ENCODE measurements at places on chromosomes 12 and 14.

- no peak for DNase-seq
Measured at GRCh38 chr14:62097824-62098223, 335.6 kb downstream of the SNAPC1 start.

DNA sequence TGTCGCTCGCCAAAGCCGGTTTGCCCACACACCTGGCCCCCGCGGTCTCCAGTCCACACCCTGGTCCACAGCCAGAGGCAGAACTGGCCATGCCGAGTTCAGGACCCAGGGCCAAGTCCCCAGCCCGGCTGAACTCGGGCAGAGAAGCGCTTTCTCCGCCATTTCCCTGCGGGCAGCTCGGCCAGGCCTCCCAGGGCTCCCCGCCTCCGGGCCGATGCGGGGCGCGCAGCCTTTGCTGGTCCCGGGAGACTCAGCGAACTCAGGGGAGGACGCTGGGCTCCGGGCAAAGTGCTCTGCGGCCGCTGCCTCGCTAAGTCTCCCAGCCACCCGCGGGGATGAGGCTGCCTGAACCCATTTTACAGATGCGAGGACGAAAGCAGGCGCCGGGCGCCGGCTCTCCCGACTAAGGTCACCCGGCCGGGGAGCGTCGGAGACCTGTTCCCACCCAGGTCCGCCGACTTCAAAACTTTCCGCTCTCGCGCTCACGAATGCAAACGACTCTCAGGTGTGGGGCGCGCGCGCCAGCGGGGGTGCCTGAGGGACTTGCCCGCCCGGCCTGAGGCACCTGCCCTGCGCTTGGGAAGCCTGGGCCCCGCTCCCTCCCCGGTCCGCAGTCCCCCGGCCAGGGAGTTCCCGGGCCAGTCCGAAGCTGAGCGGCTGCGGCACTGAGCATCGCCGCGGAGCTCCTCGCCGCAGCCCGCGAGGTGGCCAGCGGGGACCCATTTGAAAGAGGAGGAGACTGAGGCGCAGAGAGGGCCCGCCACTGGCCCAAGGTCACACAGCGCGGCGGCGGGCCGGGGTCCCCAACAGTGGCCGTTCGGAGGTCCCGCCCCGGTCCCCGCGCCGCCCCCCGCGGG, 627 bp downstream of the TESC start:
- no peak for DNase-seq

GRCh38 chr12:48940181-48940580, 14.9 kb upstream of the FKBP11 start:
- DNase-seq, result no peak

GRCh38 chr12:93042283-93042682, 113.2 kb upstream of the EEA1 start:
- no peak for DNase-seq

GRCh38 chr12:43551971-43552559, at the start of gene ADAMTS20:
Gene ADAMTS20, minus strand, starts transcription at chr12:43552203. Its CDS starts 282 bp downstream, at chr12:43551921.
- no peak for DNase-seq

- peak; percentile 30 for DNase-seq
Measured at GRCh38 chr12:122051231-122051876, 27.2 kb upstream of the MLXIP start.

- no peak for DNase-seq
Measured at GRCh38 chr12:55467836-55468235, 2.1 kb downstream of the OR6C70 start.

- DNase-seq, result no peak
Measured at GRCh38 chr12:28893856-28894255, 255.2 kb upstream of the FAR2 start.

- no peak for DNase-seq
Measured at GRCh38 chr14:65095633-65096205, 6.6 kb downstream of the MAX start.

DNA sequence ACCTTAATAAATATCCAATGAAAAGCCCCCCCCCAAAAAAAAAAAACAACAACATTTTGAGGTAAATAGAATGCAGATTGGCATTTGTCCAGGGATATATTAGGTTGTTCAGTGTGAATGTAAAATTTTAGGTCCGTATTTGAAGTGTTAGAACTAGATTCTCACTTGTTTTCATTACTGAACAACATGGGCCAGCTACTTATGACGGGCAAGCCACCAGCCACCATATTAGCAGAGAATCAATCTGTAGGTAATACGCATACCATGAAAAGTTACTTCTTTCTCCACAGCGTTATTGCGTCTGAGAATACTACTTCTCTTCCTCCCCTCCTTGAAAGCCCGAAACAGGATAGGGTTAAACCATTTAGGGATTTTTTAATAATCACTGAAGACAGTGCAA, 5.4 kb downstream of the FLRT2 start:
- DNase-seq, result no peak

DNA sequence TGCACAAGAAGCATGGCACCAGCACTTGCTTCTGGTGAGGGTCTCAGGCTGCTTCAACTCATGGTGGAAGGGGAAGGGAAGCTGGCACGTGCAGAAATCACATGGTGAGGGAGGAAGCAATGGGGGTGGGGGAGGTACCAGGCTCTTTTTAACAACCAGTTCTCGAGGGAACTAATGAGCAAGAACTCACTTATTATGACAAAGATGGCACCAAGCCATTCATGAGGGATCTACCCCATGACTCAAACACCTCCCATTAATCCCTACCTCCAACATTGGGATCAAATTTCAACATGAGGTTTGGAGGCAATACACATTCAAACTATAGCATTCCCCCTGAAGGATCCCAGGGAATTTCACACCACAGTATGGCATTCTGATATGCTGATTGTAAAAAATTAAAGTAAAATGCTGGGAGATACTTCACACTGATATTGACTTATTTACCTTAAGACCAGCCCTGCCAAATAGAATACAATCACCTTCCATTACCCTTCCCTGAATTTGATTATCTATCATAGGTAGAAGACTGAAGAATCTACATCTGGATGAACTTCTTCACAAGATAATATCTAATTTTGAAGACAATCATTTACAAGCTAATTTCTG, 201.7 kb upstream of the PLXNC1 start:
- DNase-seq, result peak; percentile 41

GRCh38 chr12:131862994-131863710, 31.3 kb upstream of the ULK1 start:
- DNase-seq, result no peak

- DNase-seq, result no peak
Measured at GRCh38 chr14:104974665-104975390, 3.3 kb downstream of the AHNAK2 start.

DNA sequence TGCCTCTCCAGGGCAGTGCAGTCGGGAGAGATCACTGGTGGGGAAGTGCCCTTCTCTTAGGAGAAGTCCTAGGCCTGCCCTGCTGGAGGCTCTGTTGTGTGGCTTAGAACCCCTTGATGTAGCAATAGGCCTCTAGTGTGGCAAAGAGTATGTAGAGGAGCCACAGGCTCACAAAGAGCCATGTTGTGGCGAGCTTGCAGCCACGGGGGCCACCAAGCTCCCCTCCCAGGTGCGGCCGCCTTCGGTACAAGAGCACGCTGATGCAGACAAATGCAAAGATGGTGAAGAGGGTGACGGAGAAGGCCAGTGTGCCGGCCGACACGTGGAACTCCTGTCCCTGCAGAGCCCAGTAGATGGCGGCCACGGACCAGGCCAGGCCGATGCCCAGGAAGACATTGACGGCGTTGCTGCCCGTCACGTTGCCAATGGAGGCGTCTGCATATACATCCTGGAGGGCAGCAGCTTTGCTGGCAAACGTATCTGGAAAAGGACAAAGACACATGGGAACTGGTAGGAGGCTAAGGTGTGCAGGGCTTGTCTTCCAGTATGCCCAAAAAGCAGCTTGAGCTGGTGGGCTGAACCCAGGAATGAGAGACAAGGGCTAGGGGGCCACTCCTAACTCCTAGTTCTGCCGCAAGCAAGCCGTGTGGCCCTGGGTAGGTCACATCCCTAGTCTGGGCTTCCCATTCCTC, 142.8 kb downstream of the SLC8A3 start:
- no peak for DNase-seq

DNA sequence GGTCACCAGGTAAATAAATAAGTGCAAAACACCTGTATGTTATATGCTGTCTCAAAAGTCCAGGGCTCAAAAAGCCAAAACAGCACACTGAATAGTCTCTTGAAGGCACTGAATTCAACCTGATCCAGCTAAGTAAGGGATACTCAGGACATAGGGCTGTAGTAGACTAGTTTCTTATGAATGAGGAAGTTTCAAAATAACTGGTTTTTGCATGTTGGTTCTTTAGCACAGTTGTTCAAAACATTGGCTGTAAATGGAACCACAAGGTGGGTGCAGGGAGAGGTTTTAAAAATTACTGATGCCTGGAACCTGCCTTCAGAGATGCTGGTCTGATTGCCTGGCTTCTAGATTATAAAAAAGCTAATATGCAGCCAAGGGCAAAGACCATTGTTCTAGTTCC, 34.1 kb downstream of the NDUFA12 start:
- DNase-seq, result no peak

- peak; percentile 29 for DNase-seq
Measured at GRCh38 chr12:59164991-59165718, 244.9 kb upstream of the LRIG3 start.

GRCh38 chr12:113010701-113011100, 32.4 kb downstream of the OAS2 start:
- DNase-seq, result no peak

DNA sequence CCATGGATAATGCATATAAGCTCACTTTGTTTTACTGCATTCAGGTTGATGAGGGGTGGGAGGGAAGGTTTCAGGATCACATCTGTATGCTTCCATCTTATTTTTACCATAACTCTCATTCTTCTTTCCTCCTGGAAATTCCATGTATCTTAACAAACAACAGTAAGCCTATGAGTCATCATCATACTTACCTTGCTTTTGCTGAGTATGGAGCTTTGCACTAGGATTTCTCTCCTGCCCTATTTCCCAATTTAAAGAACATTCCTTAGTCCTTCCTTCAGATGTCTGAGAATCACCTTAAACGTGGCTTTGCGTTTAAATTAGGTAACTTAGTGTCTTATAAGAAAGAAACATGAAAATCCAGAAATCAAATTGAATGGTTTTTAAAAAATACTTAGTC, 1.6 kb upstream of the CLEC14A start:
- no peak for DNase-seq

- no peak for DNase-seq
Measured at GRCh38 chr12:85309125-85309566, 29.1 kb downstream of the ALX1 start.

DNA sequence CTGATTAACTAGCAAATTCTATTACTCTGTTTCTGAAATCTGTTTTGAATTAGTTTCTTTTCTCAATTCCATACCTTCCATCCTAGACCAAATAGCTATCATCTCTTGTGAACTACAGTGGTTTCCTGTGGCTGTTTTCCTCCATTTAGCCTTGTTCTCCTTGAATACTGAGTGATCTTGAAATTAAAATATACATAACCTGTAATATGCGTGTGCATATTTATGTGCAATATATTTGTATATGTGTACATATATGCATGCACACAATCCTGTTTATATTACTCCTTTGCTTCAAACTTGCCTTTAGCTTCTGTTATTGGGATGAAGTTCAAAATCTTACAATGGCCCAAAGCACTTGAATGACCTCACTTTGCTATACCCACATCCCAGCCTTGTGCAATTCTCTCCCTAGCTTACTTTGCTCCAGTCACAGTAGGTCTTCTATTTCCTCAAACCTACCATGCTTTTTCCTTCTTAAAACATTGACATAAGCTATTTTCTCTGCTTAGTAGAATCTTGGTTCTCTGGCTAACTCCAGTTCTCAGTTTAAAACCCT, 99.5 kb downstream of the OTOGL start:
- DNase-seq, result no peak

DNA sequence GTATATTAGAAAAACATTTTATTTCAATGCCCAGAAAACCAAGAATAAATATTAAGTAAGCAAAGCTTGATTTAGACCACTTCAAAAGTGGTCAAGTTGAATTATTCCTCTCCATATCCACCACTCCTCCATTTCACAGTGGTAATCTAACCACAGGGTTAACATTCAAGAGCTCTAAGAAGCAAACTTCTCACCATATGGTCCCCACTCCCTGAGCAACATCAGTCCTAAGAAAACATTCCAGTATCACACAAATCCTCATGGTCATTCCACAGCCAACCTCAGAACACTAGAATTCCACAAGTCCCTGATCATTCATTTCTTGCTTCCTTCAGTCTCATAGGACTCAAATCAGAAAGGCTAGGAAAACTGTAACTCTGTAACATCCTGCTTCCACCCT, 47.9 kb downstream of the ST8SIA1 start:
- DNase-seq, result peak; percentile 59

DNA sequence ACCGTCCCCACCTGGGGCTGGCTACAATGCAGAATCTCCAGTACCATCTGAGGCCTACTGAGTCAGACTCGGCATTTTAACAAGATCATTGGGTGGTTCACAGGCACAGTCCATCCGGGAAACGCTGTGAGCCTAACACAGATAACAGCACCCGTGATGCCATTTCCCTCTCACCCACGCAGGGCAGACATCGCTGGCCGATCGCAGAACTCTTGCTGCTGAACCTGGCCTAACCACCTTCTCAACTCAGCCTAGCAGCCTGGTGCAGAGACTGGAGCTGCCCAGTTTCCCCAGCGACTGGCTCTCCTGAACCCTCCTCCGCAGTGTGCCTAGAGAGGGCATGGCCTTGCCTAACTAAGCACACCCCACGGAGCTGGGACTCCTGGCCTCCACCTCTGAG, 83.3 kb downstream of the NCOR2 start:
- no peak for DNase-seq

DNA sequence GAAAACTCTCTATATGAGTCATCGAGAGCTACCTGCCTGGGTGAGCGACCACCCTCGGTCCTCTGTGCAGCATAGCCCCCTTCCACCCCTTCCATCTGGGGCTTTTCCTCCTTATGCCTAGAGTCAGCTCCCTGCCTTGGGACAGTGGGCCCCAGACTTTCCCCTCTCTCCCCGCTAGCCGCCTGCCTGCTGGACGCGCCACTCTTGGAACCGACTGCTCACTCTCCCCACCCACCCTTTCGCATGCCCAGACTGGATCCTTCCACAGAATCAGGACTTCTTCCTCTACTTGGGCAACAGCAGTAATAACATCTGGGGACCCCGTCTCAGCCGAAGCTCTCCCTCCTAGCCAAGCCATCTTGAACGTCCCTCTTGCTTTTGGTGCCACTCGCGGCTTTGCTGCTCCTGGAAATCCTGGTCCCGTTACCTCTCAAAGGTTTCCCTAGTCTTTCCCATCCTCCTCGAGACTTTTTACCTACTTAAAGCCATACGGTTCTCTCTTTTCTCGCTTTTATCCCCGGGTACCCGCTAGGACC, 671 bp downstream of the ESYT1 start:
- DNase-seq, result no peak

DNA sequence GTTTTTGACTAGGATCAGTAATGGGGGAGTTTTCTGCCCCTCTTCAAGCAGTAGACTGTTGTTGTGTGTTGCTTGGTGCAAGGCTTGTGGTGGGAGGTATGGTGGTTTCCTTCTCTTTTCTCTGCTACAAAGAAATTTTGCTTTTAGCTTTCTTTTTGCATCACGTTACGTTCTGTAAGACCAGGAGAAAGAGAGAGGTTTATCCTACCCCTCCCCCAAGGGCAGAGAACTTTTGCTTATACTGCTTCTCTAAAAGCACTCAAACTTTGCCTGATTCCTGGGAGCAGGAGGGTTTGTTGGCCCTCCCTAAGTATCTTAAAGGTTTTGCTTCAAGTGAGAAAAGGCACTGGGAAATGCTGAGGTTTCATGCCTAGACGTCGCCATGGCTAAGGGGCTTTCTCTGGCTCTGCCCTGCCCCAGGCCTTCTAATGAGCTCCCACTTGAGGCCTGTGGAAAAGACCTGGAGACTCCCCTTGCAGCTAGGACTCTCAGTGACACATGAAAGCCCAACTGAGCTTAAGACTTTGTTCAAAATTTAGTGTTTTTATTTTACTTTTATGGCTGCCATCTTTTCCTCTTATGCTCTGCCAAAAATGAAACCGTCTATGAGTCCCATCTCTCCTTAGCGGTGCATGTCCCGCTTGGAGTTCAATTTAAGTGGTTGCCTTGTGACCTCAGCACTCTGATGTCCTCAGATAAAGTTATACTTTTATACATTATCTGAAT, 49.2 kb downstream of the EIF2S3B start:
- DNase-seq, result no peak

All from A172 (cell line).